ENCODE measurements at places on chromosomes 5 and 9.
A peak's percentile ranks its signal among the peaks of the same experiment; 100 is the strongest.

DNA sequence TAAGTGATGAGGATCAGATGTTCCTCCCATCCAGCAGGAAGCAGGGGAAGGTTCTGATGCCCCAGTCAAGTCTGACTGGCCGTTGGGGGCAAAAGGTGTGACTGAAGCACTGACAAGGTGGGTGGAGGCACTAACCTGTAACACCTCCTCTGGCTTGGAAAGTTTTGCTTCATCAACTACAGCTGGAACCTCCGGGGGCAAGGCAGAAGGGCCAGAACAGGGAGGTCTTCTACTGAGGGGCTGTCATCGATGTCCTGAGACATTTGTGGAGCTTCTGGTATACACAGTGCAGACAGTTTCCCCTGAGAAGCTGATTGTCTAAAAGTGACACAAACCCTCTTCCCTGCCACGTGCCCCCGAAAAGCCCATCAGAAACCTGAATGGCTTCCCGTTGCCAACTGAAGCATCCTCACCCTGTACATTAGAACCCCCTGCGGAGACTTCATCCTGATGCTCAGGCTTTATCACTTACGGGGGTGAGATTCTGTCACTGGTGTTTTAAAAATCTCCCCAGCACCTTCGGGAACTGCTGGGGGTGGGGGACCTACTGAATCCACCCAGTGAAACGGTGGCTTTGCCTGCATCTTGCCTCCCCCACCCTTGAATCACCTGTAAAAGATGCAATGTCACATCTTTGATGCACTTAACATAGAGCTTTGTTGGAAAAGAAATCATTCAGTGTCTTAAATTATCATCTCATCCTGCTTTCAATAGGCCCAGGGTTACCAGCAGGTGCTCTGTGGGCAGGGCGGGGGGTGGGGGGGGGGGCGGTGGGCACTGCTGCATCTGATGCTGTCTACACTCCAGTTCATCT lies 24.6 kb downstream of the TRAF1 start:
- DNase-seq: peak; percentile 84

- no peak for DNase-seq
Measured at GRCh38 chr5:127373858-127374491, 83.4 kb downstream of the MEGF10 start.

DNA sequence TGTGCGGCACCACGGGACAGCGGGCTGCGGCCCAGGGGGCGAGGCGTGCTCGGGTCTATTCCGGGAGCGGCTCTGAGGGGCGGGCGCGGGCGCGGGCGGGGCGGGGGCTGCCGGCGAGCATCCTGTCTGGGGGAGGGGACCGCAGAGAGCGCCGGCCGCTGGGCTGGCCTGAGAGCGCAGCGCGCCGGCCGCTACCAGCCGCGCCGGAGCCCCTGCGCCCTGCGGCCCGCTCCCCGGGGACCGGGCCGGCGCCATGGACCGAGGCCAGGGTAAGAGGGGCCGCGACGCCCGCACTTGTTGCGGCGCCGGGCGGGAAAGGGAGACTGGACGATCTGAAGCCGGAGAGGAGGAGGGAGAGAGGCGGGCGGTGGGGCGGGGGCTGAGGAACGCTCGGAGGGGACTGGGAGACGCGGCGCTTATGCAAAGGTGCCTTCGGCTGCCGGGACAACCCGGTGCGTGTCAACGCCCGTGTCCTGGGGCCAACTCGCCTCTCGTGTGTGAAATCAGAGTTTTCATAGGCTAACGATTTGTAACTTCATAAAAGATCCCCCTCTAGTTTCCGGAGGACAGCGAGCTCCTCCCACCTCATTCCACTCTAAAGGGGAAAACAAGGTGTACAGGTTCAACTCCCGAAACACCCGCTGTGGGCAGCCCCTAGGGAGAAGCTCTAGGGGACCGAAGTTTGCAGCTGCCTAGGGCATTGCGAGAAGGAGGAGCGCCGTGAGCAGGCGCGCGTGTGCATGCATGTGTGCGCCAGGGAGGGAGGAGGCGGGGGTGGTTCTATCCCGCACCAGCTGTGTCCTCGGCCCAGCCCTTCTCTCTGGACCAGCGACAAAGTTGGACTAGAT lies at the start of gene AFAP1L1:
AFAP1L1 (plus strand) TSS at position 144 of the 848 bp plus-strand sequence; CDS start at position 254, 110 bp downstream.
- no peak for DNase-seq

DNA sequence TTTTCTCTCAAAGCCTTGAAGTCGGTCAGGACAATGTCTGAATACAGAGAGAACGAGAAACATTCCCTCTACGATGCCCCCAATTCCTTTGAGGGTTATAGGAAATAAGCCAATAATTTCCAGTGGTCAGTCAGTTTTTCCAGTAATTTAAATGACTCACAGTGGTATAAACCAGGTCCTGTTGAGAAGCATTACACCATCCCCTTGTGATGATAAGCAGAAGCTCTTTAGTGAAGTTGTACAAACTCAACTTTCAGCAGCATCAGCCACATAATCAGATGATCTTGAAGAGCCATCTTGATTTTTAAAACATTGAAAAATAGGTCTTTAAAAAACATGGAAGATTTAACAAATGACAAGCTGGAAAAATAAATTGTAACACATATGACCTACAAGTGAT lies 173.9 kb upstream of the ZNF462 start:
- DNase-seq: no peak

DNA sequence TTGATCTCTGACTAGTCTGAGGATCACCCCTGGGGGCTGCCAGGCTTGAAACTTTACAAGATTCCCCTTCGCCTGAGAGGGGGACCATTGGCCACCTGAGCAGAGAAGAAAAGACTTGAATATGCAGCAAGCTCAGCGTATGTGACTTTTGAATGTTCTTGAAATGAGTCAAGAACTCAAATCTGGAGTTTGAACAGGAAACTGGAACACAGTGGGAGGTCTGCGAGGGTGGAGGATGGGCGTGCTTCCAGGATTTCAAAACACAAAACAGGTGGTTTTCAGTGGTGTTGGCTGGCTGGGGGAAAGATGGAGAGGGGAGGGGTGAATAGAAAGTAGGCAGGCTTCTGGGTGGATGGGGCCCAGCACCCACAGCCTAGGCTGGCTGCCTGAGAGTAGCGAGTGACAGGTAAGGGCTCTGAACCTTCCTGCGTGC lies 40.6 kb downstream of the TMEM174 start:
- no peak for DNase-seq

DNA sequence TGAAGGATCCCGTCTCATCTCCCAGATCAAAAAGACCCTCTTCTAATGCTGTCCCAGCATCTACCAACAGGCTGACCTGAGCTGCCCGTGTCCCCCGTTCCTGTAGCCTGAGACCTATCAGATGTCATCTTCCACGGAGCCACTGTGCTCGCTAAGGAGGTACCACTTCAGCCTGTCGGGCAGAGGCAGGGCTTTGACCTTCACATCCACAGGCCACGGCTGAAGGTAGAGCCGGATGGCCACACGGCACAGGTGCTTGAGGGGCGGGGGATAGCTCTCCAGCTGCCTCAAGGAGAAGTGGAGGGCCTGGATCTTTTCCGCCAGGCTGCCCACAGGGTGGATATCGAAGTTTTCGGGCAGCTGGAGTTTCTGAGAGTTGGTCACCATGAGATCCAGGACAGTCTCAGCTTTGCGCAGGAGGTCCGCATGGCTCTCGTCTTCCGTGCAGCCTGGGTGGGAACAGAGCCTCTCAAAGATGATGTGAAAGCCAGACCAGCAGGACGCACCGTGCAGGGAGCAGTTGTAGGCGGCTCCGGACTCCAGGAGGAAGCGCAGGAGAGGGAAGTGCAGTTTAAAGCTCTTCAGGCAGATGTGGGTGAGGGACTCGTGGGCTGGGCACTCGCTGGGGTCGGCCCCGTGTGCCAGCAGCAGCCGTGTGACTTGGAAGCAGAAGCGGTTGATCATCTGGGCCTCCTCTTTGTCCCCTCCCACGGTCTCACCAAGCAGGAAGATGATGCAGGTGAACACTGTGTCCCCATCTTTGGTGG lies 4.1 kb downstream of the ASB6 start:
- no peak for DNase-seq

- DNase-seq: no peak
Measured at GRCh38 chr9:12643686-12644085, 49.5 kb upstream of the TYRP1 start.

- no peak for DNase-seq
Measured at GRCh38 chr5:135038205-135038812, 4.3 kb upstream of the PITX1 start.

GRCh38 chr5:41246376-41246775 lies 33.0 kb upstream of the C6 start:
- no peak for DNase-seq

DNA sequence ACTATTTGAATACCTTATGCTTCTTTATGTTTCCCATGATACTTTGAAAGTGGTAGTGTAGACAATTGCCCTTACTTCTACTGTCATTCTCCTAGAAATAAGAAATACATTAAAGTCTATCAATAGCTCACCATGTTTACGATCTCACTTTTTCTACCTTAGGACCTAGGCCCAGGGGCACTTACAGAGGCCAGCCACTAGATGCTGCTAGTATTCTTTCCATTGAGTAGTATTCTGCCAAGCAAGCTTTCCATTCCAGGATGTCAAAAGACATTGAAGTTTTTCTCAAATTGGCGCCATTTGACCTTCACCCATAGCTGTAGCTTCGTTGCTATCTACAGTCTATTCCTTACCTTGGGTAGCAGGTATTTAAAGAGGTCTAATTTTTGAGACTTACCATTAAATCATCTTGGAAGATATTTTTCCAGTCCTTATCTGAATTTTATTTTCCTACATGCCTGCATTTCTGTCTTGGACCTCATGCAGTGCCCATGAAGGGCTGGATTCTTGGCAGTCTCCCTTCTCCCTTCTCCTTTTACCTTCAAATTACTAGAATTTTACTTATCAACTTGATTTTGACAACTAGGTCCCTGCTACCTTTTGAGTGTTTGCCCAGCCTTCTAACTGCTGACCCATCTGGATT lies 246.0 kb upstream of the NUDT12 start:
- no peak for DNase-seq

DNA sequence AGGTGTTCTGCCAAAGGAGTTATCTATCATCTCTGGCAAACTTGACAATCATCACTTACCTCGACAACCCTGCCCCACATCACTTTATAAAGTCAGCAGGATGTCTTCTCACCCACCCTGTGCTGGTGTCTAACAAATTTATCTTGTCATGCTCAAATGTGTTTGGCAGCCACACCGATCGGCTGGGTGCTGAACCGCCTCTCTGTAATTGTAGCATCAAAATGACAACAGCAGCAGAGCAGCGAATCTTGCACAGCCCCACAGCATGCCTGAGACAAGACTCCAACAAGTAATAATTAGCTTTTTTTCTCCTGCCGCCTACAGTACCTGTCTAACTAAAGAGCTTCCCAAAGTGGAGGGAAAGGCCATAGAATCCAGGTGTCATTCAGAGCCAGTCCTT lies 176.2 kb downstream of the NR3C1 start:
- DNase-seq: no peak

- DNase-seq: no peak
Measured at GRCh38 chr5:60295423-60295822, 401.9 kb upstream of the PDE4D start.

- no peak for DNase-seq
Measured at GRCh38 chr9:95574176-95574575, 57.4 kb upstream of the PTCH1 start.

DNA sequence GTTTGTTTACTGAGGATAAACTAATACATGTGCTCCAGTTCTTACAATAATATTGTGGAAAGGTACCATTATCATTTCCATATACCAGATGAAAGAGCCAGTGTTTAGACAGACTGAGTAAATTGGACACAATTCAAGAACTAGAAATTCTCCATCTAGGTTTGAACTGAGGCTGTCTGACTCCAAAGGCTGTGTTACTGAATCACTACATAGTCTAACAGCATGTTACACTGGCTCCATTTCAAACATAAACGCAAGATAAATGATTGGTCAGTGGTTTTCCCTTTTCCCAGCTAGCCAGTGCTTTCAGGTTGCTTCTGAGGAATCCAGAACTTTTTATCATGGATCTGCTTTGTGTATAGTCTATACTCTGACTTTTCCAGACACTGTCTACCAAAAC lies 8.1 kb downstream of the SPDL1 start:
- DNase-seq: no peak

DNA sequence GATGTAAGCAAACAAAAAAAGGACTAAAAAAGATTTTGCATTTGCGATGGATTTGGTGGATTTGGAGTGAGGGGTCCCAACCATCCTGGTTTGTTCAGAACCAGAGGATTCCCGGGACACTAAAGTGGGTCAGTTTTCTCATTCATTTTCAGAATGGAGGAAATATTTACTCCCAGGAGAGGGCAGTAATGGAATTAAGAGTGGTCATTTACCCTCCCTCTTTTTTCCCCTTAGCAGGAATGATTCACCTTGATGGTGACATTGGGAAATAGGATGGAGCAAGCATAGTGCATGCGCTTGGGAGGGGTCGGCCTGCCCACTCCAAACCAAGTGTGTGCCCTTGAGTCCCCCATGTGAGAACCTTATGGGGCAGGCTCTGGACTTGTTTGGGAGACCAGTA lies 164.2 kb upstream of the PUM3 start:
- DNase-seq: no peak

GRCh38 chr9:113589890-113590289 lies 126.4 kb downstream of the RGS3 start:
- DNase-seq: no peak

- DNase-seq: peak; percentile 57
Measured at GRCh38 chr9:37466037-37466709, 923 bp upstream of the ZBTB5 start.

GRCh38 chr5:59537961-59538749 lies 355.4 kb downstream of the PDE4D start:
- no peak for DNase-seq

DNA sequence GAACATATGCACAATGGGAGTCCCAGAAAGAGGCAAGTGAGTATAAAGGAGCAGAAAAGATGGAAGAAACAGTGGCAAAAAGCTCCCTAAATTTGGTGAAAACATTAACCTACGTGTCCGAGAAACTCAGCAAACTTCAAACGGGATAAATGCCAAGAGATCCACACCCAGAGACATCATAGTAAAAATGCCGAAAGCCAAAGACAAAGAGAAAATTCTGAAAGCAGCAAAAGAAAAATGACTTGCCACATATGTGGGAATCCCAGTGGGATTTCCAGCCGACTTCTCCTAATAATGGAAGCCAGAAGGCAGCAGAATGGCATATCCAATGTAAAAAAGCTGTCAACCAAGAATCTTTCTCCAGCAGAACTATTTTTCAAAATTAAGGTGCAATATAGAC lies 101.2 kb downstream of the ADAMTS2 start:
- DNase-seq: no peak

- no peak for DNase-seq
Measured at GRCh38 chr5:53884417-53884816, 324.0 kb downstream of the NDUFS4 start.

GRCh38 chr5:43288269-43288831 lies 24.9 kb downstream of the HMGCS1 start:
- DNase-seq: no peak

GRCh38 chr9:69549310-69550202 lies 122.6 kb downstream of the APBA1 start:
- DNase-seq: peak; percentile 20

- DNase-seq: peak; percentile 10
Measured at GRCh38 chr5:172542651-172543131, 88.4 kb upstream of the SH3PXD2B start.

Data from DMS79 treated with DMSO at 0.1 percent for 48 hours (cell line).